Immature natural killer cell (primary cell): ENCODE measurements at places on chromosomes 6 and 20.
A peak's percentile ranks its signal among the peaks of the same experiment; 100 is the strongest.

DNA sequence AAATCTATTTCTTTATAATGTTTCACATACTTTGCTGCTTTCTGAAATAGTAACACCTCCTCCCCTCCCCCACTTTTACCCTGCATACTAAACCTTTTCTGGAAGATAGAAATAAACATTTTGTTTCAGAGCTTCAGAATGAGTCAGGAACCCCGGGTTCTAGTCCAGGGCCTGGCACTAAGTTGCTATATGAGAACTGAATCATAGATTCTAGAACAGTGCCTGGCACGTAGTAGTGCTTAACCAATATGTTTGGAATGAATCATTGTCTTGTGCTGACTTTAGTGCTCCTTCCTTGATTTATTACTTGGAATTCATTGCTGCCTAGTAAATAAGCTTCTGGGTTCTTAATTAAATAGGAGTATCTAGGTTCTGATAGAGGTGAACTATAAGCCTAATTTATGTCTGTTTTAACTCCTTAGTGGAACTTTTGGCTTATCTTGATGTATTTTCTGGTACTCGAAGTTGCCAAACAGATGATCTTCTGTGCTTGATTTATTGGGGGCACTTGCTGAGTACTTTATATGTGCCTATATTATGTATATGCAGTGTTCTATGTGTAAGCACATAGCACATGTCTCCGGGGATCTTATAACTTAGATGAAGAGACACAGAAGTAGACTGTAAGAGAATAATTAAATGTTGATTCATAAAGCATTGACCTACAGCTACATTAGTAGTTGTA lies 18.6 kb downstream of the TAB2 start:
- DNase-seq, result no peak

GRCh38 chr6:145067430-145067829 lies 667.9 kb downstream of the EPM2A start:
- no peak for DNase-seq

DNA sequence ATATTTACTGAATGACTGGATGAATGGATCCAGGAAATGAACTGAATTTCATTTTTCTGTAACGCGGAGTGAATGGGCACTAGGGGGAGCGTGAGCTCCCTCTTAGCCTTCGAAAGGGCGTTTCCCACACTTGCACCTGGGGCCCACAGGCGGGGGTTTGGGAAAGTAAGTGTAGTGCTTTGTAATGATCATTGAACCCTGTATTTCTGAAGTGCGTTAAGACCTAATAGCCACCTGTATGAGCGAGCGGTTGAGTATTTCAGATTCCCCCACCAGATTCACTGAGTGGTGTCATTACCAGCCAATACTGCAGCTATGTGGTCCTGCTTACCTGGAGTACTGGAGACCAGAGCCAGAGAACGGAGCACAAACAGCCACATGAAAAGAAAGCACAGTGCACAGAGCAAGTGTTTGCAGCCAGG lies 10.5 kb downstream of the SYTL3 start:
- peak; percentile 27 for DNase-seq

- DNase-seq, result no peak
Measured at GRCh38 chr6:156427345-156427744, 349.8 kb upstream of the ARID1B start.

DNA sequence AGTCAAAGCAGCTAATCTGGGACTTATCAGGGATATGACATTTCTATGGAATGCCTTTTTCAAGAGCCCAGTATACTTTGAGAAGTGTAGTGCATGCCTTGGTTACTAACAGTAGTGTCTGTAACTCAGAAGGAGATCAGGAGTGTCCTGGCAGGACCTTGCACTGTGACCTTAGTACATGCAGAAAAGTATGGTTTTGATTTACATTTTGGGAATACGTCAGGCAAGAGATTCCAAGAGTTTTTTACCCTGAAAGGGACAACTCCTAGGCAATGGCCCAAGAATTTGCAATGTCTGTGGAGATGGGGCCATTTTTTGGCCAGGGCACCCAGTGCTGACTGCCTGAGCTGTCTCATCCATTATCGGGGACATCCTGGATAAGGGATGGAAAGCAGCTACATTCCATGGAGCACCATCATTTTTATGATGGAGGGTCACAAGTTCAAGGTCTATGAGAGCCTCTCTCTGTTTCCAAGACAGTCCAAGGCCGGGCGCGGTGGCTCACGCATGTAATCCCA lies 80.2 kb downstream of the FAM50B start:
- DNase-seq, result no peak

GRCh38 chr6:5667737-5668136 lies 339.0 kb downstream of the NRN1 start:
- DNase-seq, result peak; percentile 10
